ENCODE measurements at places on chromosomes 2 and 18.

GRCh38 chr2:7905756-7906155 lies 776.1 kb upstream of the ID2 start:
- no peak for DNase-seq

GRCh38 chr2:188478724-188479123 lies 187.1 kb downstream of the GULP1 start:
- DNase-seq: no peak

GRCh38 chr18:47191961-47192360 lies 15.8 kb upstream of the IER3IP1 start:
- no peak for DNase-seq

GRCh38 chr2:45822272-45822630 lies 170.8 kb downstream of the PRKCE start:
- no peak for DNase-seq

GRCh38 chr2:164281896-164282295 lies 339.4 kb downstream of the GRB14 start:
- no peak for DNase-seq

- no peak for DNase-seq
Measured at GRCh38 chr2:172109256-172109987, 6.7 kb upstream of the DLX2 start.

DNA sequence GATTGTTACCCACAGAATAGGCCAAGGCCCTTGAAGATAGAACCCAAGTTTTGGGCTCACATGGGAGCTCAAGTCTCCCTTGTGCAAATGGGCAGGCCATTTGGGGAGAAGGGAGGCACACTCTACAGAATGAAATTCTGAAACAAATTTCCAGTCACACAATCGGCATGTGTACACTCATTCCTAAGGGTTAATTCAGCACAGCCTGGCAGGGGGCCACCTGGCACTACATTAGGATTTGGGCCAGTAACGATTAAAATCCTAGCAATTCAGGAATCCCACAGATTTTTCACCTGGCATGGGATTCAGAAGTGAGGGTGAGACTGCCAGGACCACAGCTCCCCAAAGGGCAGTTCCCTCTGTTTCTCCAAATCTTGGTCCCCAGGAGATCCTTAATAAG lies 46.4 kb downstream of the BMP10 start:
- DNase-seq: peak; percentile 48

DNA sequence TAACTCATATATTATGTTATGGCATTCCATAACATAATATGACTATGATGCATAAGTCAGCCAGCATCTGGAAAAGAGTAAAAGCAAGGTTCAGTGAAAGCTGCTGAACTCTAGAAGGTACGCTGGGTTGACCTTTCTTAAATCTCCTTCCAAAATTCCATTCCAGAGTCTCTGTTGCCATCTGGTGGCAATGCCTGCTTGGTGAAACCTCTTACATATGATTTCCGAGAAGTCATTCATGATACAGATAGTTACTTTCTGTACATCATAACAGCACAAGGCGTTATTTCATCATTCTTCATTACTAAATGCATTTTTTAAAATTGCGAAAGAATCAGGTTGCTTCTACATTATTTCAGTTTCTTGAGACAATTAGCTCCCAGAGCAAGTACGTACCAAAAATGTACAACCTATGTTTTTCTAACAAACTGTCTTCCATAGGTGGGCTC lies 7.0 kb upstream of the EPG5 start:
- DNase-seq: peak; percentile 92

DNA sequence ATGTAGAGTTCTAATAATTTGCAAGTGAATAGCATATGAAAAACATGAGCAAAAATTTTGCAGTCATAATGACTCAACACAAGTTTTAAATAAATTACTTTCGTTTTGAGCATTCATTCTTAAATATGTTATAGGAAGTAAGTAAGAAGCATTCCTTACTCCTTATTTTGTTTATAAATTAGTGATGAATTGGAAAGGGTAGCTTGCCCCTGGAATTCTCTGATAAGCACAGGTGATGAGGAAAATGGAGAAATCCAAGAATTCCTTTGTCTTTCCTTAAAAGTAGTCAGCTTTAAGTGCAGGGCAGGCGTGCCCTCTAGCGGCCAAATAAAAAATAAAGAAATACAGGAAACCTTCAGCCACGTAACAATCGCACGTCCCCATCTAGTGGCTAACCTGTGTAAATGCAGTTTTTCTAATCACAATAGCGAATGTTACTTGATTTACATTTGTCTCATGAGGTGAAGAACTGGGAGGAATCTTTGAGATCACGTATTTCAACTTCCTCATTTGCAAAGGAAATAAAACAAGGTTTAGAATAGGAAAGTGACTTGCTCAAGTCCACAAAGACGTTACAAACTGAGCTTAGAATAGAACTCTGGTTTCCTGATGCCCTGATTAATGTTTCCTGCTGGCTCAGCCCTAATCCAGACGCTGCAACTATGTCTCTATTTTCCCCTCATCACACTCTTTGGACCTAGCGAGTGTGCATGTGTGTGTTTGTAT lies 47.2 kb upstream of the ZNG1B start:
- peak; percentile 72 for DNase-seq

- DNase-seq: no peak
Measured at GRCh38 chr2:6370753-6371551, 494.8 kb downstream of the CMPK2 start.

Measured in fibroblast of gingiva (primary cell).